Mesenteric fat pad (tissue), 1 donor: ENCODE measurements at places on chromosomes 7 and 10. TPM values are rescaled to one million over a fixed set of nuclear protein-coding genes. Genes with fewer than 3 reads are reported as not detected.

TFPI2 gene
- total RNA-seq, result 27.9 TPM

CSTF2T gene
- total RNA-seq, result 28.0 TPM

ANKRD26 gene
- 4.1 TPM for total RNA-seq

DNA sequence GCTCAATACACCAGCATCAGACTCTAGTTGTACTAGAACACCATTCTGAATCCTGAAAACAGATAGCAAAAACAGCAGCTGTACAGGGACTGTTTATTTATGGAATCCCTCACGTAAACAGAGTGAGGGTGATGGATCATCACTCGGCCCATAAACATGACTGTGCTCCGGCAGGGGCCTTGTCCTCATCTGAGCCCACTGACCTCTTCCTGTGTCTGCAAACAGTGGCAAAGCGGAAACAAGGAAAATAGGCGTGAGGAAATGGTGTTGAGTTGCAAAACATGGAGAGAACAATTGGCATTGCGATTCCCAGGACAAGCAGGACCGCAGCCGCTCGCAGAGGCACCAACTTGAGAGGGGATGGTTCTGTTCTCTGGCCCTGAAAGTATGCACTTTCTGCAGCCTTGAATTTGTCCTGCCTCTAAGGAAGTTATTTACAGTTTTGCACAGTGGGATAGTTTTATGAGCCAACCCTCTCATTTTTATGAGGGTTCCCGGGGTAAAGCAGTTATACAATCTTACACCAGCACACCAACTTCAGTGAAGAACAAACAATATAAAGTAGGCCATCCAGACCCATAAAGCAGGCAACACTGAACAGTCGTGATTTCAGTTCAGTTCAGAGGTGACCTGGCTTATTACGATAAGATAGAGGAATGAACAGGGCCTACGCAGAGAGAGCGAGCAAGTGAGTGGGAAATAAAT is 248.0 kb upstream of the FZD8 start:
- DNase-seq, result no peak

EEF1AKMT2 gene
- 13.5 TPM for total RNA-seq

- DNase-seq, result no peak
Observed at GRCh38 chr7:42283553-42283952, 46.5 kb upstream of the GLI3 start.

GRCh38 chr10:49139028-49139845 is 5.4 kb upstream of the FAM170B start:
- no peak for DNase-seq

TAS2R3 gene
- 0.61 TPM for total RNA-seq

HOXA7 gene
- total RNA-seq, result 7.5 TPM

CCDC71L gene
- 122 TPM for total RNA-seq

HACD1 gene
- 18.0 TPM for total RNA-seq

DNA sequence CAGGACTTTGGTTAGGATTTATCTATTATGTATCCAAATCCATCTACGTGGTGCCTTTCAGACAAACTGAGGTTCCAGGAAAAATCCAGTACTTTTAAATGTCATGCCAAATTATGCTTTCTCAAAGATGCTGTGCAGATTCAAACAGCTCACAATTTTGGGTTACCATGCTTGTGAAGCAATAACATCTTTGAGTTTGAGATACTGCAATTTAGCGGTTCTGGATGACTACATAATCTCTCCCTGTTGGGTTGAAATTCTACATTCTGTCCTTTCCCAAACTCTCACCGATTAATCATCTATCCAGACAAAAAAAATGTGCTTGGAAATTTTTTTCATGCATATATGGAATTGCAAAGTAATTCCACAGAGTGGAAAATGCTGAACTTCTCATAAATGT is 3.5 kb downstream of the RHOBTB1 start:
- no peak for DNase-seq

- DNase-seq, result no peak
Observed at GRCh38 chr7:149261316-149261828, 624 bp upstream of the ZNF783 start.

DNA sequence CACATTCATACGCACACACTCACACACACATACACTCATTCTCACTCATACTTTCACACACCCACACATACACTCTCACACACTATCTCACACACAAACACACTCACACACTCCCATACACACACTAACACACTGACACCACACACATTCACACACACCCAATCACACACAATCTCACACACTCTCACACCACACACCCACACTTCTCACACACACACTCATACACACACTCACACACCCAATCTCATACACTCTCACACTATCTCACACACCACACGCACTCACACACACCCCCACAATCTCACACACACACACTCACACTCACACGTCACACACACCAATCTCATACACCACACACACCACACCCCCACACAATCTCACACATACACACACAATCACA is 71.0 kb downstream of the GLRX3 start:
- no peak for DNase-seq

TMEM176A gene
- total RNA-seq, result 64.3 TPM
